ENCODE measurements at places on chromosomes 1 and 21.

- no peak for DNase-seq
These were observed 10.0 kb downstream of the LAMC1 start for GRCh38 chr1:183033205-183033604.

GRCh38 chr1:27402349-27402754 is 9.9 kb downstream of the GPR3 start:
- no peak for DNase-seq

GRCh38 chr1:58573705-58574591 is 3.1 kb downstream of the TACSTD2 start:
- DNase-seq, result peak; percentile 23

DNA sequence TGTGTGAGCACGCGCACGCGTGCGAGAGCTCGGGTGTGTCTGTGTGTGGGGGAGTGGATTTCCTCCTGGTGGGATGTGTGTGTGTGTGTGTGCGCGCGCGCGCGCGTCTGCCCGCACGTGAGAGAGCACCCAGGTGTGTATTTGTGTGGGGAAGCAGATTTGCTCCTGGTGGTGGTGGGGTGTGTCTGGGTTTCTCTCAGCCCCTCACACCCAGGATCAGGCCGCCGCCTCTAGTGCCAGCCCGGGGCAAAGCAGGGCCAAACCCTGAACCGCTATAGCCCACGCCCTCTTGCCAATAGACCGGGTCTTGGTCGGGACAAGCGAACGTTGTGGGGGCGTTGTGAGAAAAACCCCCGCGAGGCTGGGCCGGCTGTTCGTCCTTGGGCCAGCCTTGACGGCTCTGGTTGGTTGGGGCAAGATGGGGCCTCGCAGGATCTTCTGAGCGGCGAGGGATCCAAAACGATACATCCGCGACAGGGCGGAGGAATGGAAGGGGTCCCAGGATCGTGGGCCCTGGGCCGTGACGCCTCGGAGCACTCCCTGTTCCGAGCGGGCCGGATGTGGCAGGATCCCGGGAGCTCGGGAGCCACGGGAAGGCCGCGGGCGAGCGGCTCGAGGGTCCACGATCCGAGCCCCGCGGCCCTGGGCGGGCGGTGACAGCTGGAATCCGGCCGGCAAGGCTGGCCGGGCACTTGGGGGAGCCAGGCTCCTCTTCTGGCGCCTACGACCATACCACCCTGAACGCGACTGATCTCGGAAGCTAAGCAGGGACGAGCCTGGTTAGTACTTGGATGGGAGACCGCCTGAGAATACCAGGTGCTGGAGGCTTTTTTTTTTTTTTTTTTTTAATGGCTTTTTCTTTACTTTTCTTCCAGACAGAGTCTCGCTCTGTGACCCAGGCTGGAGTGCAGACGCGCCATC is 68.2 kb downstream of the RNF187 start:
- no peak for DNase-seq

- no peak for DNase-seq
These were observed 21.5 kb upstream of the LYST start for GRCh38 chr1:235888119-235888643.

- peak; percentile 24 for DNase-seq
These were observed 187.9 kb downstream of the VAV3 start for GRCh38 chr1:107776900-107777663.

DNA sequence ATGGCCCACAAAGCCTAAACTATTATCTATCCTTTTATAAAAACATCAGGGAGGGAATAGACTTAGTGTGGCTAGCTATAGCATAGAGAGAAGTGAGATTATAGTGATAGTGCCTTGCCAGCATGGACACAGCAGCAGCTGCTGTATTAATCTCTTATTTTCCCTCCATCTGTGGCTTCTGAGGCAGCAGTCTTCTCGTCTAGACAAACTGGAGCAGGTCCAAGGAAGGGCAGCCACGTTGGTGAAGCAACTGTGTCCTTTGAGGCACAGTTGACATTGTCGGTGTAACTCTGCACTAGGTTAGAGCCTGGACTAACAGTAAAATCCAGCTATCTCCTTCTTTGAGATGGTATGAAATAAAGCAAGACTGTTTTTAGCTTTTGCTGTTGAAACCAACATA is 131.3 kb downstream of the CACHD1 start:
- DNase-seq, result no peak

GRCh38 chr1:68812333-68812732 is 315.5 kb upstream of the DEPDC1 start:
- no peak for DNase-seq

DNA sequence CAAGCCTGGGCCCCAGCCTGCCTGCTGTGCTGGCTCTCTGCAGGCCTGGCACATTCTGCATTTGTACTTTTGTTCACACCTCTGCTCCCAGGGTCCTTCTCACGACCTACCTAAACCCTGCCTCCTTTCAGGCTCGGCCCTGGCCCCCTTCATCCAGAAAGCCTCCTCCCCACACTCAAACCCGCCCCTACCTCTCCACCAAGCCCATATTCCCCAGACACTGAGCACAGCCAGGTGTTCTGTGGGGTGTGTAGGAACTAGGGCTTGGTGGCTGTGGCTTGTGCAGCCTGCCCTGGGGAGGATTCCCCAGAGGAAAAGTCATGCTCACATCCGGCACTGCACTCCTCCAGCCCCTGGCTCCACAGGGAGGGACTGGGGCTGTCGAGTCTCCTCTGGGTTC is 8.2 kb upstream of the MIXL1 start:
- no peak for DNase-seq

- no peak for DNase-seq
These were observed 232.6 kb downstream of the COL11A1 start for GRCh38 chr1:102875756-102876155.

GRCh38 chr1:205061665-205062069 is 18.7 kb downstream of the CNTN2 start:
- peak; percentile 62 for DNase-seq

DNA sequence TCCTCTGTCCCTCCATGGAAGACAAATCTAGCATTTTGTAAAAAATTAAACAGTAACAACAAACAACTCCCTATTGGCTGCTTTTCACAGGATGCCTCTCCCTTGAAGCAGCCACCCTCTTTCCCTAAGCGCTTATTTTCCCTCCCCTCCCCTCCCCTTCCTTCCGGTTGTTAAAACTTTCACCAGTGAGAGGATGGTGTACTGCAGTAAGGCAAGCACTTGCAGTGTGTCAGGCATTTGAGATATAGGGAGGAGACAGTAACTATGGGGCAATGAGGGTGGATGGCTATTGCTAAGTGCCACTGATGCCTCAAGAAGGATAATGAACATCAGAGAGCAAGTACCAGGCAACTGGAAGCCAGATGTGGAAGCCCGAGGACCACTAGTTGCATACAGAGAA is 19.1 kb upstream of the KIAA1614 start:
- DNase-seq, result no peak

DNA sequence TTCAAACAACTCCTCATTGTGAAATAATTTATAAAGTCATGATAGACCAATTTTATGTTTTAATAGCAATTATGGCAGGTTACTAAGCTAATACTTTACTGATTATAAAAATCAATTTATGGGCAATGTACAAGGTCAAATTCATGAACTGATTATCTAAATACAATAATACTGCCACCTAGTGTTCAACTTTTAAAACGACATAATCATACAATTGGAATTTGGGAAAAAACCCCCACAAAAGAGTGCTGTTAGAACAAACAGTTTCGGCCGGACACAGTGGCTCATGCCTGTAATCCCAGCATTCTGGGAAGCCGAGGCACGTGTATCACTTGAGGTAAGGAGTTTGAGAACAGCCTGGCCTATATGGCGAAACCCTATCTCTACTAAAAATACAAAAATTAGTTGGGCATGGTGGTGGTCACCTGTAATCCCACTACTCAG is 14.0 kb downstream of the GTF2B start:
- DNase-seq, result no peak

- no peak for DNase-seq
These were observed 68.9 kb downstream of the ZNF644 start for GRCh38 chr1:90952906-90953305.

- no peak for DNase-seq
These were observed 103.3 kb upstream of the DEPDC1 start for GRCh38 chr1:68600049-68600661.

DNA sequence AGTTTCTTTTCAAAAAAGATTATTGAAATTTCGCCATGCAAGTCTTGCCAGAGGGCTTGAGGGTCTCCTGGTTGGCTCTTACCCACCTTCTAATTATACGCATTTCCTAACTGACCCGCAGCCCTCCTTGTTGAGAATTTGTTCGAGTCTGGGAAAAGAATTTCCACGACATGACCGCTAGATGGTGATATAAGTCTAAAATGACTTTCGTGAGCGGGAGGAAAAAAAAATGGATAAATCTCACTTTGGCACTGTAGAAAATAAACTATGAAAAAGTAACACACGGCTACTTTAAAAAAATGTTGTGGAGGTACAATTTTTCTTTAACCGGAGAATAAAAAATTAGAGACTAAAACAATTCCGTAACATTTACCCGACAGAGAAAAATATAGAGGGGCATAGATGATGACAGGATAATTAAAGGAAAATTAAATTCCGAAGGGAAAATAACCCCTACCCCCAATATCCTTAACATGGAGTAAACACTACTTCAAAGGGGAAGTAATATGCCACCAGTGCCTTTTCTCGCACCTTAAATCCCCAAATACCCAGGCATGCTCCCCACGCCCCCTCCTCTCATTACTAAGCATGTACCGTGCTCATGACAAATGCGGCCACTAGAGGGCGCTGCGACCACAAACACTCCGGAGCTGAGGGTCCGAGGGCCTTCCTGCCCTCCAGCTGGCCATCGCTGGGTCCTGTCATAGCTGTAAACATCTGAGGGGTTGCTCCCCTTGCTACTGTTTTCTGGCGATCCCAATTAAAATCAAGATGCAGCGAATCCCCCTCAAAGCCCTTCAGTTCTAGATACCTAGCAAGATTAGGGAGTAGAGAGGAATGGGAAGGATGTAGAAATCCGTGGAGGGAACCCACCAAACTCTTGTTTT is 266.9 kb downstream of the ASTN1 start:
- peak; percentile 20 for DNase-seq

- DNase-seq, result no peak
These were observed 185.0 kb downstream of the PBX1 start for GRCh38 chr1:164743976-164744375.

DNA sequence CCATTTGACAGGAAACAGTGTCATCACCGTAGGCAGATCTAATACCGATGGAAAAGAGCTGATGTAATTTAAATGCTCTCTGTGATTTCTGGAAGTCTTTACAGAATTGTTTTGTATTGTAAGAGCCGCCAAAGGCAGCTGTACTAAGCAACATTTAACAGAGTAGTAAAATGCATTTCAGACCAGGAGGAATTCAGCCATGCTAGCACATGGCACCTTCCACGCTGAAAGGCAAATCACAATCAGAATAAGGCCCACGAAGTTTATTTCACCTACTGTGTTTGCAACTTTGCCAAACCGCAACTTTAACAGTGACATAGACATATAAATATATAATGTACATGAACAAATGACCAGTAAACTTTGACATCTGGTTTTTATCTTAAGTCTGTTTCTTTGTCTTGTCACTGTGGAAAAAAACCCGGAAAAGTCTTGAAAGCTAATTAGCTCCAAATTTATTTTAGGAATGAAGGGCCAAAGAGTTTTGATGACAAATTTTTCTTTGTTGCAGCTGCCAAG is 26.1 kb upstream of the DISC1 start:
- DNase-seq, result no peak

- DNase-seq, result no peak
These were observed 17.7 kb downstream of the AGRN start for GRCh38 chr1:1037366-1038327.

- DNase-seq, result no peak
These were observed 93.9 kb downstream of the STUM start for GRCh38 chr1:226642421-226642820.

- no peak for DNase-seq
These were observed 1.5 kb upstream of the SPATC1L start for GRCh38 chr21:46185716-46186115.

DNA sequence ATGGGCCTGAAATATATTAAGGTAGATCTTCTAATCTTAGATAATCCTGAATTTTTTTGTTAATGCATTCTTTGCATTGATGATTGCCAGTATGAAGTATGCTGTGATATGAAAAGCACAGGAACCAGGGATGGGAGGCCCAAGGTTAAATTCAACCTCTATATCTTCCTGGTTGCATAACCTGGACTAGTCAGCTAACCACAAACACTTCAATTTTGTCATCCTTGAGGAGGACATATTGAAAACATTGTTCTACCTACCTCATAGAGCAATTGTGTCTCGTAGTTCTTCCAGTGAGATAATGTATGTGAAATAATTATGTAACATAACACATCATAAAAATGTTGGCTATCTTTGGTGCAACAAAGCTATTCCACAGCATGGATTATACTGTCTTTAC is 25.6 kb downstream of the PDC start:
- DNase-seq, result no peak

DNA sequence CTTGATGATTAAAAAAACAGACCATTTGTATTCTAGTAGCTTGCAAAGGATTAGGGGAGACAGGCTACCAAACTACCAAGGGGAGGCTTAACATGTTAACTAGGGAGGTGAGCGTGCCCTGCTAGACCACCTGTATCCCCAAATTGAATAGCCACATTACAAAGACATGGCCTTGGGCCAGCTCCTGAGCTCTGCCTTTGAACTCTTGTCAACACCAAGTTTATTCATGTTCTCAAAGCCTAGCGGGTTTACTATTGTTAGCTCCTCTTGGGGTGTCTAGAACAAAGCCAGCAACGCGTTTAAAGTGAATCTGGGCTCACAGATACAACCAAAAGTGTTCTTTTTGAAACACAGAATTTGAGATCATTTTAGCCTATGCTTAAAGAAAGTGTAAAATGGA is 36.3 kb downstream of the SMYD2 start:
- no peak for DNase-seq

GRCh38 chr1:6233376-6233775 is 2.4 kb downstream of the ICMT start:
- DNase-seq, result no peak

DNA sequence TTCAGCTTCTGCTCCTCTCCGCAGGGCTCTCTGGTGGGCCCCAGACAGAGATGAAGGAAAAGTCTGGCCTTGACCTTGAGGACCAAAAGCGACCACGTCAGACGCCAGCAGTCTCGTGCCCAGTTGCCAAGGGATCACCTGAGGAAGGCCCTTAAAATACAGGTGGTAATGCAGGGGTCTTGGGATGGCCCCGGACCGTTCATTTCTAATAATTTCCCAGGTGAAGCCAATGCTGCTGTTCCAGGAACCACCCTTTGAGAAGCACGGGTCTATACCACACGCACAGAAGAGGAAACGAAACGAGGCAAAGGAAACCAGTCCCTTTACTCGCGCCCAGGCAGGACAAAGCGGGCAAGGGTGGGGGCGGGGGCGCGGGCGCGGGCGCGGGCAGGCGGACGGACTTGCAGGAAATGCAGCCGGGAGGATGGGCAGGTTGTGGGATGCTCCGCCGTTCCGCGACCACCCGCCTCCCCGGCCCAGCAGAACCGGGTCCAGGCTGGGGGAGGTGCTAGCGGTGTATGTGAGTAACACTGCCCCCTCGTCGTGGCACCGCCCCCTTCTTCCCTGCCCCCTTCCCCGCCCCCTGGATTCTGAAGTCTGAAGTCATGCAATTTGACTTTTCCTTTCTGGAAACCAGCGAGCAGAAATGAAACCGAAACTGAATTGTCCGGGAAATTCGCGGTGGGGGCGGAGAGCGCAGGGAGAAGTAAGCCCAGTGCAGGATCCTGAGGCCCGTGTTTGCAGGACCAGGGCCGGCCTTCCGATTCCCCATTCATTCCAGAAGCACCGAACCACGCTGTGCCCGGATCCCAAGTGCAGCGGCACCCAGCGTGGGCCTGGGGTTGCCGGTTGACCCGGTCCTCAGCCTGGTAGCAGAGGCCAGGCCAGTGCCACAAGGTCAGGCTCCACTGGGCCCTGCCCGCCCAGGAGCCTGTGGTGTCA is 5.8 kb upstream of the MX1 start:
- peak; percentile 79 for DNase-seq

GRCh38 chr1:8354038-8354437 is 36.1 kb downstream of the SLC45A1 start:
- DNase-seq, result no peak
